AG08396 (cell line): ENCODE measurements at places on chromosomes 6 and 20.

DNA sequence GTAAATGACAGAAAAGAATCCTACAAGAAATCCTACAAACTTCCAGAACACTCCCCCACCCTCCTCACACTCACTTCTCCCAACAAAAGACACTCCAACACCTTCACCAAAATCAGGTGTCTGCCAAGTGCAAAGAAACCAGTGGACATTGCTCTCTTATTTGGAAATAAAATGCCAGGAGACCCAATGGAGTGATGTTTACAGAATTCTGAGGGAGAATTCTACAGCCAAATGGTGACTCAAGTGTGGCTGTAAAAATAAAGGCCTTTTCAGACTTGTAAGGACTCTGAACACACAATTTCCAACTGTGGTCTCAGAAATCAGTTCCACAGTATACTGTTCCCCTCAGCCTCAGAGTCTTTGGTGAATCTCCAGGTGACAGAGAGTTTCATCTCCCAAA, 109.6 kb upstream of the CARMIL1 start:
- no peak for DNase-seq

- no peak for DNase-seq
Measured at GRCh38 chr6:47234266-47234933, 75.3 kb downstream of the TNFRSF21 start.

- no peak for DNase-seq
Measured at GRCh38 chr6:109344226-109344625, 38.0 kb downstream of the CD164 start.

GRCh38 chr20:44092551-44093248, 94.3 kb downstream of the JPH2 start:
- no peak for DNase-seq

DNA sequence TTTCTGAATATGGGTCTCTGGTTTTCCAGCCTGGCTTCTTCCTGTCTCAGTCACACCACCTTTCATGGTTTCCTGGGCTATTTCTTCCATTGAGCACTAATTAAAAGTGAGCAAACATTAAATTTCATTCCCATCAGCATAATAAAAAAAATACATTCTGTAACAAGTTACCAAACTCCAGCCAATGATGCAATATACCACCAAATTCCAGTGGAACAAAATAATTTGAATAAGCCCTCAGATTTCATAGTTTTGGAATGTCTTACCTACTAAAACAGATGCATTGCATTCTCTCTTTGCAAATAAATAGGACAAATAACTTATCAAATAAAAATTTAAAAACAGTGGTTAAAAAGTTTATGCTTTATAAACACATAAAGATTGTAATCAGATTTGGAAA, 97.8 kb upstream of the PRDM1 start:
- no peak for DNase-seq

GRCh38 chr20:33611106-33611505, 51.0 kb upstream of the C20orf144 start:
- DNase-seq, result no peak

DNA sequence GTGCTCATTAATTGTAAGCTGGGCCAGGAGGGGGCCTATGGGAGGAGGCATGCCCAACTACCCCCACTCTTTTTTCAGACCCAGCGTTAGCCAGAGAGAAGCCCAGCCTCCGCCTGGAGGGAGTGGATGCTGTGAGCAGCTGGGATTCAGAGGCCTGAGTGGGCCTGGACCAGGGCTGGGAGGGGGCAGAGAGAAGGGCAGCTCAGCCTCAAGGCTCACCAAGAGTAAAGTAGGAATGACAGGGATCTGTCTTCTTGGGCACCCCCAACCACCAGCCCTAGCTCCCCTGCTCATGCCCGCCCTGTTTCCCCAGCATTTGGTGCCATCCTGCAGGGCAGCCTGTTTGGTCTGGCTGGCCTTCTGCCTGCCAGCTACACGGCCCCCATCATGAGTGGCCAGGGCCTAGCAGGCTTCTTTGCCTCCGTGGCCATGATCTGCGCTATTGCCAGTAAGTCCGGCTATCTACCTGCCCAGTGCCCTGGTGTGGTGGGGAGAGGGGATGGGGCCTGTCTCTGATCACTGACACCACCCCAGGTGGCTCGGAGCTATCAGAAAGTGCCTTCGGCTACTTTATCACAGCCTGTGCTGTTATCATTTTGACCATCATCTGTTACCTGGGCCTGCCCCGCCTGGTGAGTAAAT, 6.8 kb downstream of the SLC29A1 start:
- DNase-seq, result no peak

GRCh38 chr6:74409447-74409846, 713.4 kb downstream of the CD109 start:
- DNase-seq, result peak; percentile 30

DNA sequence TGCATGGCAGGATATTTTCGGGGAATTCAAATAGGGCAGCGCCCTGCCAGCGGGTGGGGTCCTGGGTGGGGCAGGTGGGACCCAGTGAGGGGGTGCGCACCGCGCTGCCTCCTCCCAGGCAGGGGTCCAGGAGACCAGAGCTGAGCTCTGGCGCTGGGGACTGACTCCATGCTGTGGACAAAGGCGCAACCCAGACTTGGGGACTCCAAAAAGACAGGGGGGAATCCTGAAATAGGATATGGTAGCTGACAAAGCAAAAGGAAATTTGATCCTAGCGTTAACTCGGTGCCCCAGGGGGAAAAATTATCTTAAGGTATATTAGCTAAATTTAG, 23.6 kb downstream of the TFAP2A start:
- DNase-seq, result no peak

DNA sequence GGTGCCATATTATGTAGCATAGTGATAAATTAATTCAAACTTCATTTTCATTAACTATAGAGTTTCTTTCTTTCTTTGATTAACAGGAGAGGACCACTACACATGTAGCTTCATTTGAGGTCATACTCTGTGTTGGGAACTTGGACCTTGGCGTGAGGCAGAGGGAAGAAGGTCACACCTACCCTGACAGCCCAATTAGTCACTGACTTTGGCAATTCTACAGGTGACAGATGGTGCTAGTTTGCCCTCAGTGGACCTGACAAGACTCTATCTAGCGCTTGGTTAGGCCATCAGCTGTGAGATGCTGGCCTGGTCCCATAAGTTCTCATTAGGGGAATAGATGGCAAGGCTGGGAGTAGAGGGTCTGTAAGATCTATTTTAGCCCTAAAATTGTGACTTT, 14.2 kb downstream of the SLX4IP start:
- no peak for DNase-seq

DNA sequence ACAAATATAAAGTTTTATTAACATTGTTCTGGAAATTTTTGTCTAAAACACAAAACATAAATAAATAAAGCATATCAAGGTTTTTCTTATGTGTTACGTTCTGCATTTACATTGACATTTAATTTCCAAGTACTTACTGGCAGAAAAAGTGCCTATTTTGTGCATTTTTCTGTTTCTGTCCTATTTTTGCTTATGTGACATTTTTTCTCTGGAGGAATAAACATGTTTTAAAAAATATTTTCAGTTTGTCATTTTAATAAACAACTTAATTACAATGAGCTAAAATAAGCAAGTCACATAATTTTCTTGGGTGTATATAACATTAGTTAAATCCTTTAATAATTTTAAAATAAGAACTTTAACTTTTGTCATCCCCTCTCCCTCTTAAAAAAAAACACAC, 94.4 kb upstream of the HS3ST5 start:
- no peak for DNase-seq

- DNase-seq, result no peak
Measured at GRCh38 chr6:159961528-159961927, 7.4 kb upstream of the IGF2R start.

GRCh38 chr20:50226093-50226974, 35.7 kb downstream of the CEBPB start:
- DNase-seq, result peak; percentile 70

DNA sequence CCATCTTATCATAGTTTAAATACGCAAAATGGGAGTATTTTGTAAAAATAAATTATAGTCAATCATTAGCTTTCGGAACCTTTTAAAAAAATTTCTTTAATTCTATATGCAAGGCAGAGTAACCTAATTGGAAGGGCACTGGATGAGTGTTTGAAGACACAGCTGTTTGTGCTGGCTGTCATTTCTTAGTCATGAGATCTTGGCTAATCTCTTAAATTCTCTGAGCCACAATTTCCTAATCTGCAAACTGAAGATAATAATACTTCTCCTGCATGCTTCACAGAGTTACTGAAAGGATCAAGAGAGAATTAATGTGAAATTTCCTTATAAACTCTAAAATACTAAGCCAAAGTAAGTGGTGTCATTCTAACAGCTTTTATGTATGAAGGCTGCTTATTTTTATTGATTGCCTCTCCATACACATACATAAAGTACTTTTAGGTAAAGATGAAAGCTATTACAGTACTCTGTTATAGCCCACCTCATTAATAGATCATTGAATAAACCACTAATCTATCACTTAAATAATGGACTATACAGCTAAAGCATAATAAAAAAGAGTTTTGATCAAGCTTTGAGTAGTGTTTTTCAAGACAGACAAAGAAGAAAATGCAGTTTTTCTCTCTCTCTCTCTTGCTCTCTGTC, 383.7 kb upstream of the IRAK1BP1 start:
- no peak for DNase-seq

GRCh38 chr6:23681743-23682142, 444.3 kb upstream of the NRSN1 start:
- DNase-seq, result no peak

GRCh38 chr6:36555750-36556252, 8.5 kb upstream of the STK38 start:
- DNase-seq, result no peak

- DNase-seq, result no peak
Measured at GRCh38 chr6:109714611-109715010, 23.5 kb downstream of the FIG4 start.

DNA sequence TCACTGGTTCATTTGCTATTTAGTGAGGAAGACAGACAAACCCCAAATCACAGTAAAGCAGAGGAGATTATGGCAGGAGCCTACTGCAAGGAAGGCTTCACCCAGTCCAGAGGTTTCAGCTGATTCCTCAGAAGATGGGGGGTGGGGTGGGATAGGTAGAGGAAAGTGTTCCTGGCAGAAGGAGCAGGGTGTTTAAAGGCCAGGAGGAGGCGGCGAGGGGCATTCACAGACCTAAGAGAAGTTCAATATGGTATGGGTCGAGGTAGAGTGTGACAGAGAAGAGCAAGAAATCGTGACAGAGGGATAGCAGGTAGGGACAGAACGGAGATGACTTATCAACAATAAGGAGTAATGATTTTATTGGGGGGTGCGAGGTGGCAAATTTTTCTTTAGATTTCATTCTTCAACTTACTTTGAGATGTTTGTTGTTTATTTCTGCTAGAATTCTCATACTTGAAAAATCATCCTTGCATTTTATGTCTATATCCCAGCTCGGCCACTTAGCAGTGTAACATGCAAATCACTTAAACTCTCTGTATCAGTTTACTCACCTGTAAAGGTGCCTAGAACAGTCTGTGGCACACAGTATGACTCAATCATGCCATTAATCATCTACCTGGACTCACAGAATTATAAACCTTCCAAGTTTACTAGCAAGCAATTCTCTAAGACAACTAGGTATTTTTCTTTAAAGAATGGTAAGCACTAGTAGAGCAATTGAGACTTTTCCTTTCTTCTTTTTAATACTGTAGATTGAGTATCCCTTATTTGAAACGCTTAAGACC, 176.7 kb downstream of the REV3L start:
- DNase-seq, result no peak

- DNase-seq, result peak; percentile 52
Measured at GRCh38 chr6:118744261-118744941, 93.0 kb upstream of the CEP85L start.

DNA sequence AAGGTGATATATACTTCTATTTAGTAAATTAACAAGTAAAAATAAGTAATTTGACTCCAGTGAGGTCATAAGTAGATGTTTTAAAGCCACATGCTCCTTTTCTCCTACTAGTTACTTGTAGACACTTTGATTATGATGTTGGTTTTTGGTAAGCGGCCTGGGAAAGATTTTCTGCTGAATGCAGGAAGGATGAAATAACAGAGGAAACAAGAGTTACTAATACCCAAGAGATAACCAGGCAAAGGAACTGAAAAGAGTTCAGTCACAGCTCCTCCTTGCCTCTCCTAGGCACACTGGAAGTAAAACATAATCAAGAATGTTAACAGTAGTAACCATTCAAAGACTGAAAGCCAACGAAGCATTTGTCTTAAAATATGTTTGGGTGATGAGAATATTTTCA, 203.3 kb downstream of the RNGTT start:
- DNase-seq, result no peak

DNA sequence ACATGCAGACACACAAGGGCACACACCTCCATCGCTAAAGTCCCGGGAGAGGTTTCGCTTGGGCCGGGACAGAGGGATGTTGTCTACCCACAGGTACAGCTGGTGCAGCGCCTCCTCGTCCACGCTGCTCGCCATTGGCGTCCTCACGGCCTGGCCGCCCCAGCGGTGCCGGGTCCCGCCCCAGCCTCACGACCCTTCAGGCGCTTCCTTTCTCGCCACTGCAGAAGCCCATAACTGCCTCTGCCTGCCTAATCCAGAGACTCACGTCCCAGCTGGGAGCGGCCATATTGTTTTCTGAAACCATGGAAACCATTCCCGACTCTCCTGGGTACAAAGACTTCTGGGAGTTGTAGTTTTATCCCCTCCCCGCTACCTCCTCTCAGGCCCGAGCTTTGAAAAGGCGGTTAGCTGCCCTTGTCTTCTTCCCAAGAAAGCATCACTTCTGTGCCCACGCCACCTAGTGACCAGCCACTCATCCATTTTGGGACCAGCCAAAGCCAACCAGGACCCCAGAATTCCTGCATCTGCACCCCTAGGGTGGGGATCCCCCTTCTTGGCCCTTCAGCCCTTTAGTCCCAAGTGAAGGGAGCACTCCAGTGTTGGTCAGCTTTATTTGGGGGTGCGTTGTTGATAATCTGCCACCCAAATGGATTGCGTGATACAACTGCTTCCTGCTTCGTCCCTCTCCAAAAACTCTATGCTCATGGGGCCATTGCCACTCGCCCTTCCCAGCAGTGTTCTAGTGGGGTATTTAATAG, at the start of gene SPEF1:
Gene SPEF1 (minus strand): TSS at position 296 of the 758 bp plus-strand sequence. CDS start 161 bp downstream, at position 135.
- DNase-seq, result peak; percentile 96

- DNase-seq, result peak; percentile 38
Measured at GRCh38 chr6:110874880-110875547, 429 bp downstream of the AMD1 start.

DNA sequence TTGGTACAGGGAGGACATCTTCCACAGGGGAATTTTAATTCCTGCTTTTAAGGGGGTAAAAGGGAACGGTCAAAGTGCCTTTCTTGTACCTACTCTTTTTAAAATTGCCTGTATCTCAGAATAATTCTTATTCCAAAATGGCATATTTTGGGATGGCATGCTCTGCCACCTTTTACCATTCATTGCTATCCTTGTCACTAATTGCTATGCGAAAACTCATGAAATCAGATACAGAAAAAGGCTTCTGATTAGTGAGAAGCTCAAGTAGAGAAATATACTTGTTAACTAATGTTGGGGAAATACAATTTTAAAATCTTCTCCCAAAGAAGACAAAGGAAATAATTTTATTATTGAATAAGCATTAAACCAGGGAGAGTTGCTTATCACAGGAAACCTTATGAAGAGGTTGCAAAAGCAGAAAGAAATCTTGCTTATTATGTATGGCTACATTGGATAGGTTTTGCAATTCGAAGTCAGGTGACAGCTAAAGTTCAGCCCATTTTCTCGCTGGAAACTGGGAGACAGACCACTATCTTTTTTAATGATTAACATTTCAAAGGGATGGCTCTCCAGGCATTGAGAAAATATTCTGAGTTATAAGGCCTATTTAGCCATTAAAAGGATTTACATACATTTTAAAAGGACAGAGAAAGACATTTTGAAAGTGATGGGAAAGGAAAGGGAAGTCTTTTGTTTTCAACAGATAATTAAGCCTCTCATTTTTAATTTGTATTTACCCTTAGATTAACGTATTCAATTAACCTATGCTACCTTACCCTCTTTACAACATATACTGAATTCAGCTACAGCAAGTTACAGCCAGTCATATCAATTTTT, 110.3 kb upstream of the PRSS16 start:
- DNase-seq, result no peak
